ENCODE measurements at places on chromosomes 5 and 9. TPM values are rescaled to one million over a fixed set of nuclear protein-coding genes. Genes with fewer than 3 reads are reported as not detected.

- DNase-seq = no peak
Observed at GRCh38 chr9:98973576-98973975, 29.9 kb downstream of the COL15A1 start.

DNA sequence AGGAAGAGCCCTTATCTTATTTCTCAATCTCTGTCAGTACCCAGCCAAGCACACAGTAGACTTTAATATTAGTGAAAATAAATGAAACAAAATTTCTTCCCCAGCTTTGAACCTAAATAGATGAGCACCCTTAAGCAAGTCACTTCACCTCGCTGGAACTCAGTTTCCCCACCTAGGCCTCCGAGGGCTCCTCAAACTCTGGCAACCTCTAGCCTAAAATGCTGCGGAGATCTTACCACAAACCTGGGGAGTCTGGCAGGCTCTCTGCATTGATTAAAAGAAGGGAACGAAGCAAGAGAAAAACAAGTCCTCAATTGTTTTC, 326 bp downstream of the RIGI start:
- no peak for DNase-seq

DNA sequence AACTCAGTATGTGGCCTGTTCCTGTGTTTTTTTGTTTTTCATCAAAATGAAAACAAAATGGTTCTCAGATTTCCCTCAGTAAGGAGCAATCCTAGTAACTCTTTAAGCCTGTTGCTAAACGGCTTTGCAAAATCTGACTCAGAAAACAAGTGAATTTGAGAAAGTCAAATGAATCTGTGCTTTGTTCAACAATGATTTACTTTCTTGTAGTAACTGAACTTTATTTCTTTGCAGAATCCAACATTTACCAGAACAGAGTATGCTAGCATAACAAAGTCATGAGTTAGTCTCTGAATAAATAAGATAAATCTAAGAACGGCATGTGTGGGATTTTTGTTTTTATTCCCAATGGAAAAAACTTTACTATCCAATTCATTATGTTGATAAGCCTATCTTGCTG, 93.8 kb downstream of the OXCT1 start:
- no peak for DNase-seq

Gene OR2Y1
- not detected for total RNA-seq

Measured in activated CD8-positive, alpha-beta T cell treated with anti-CD3 and anti-CD28 coated beads for 36 hours (primary cell).